ENCODE measurements at places on chromosomes 4 and X.

GRCh38 chr4:76950052-76950955 is 752 bp downstream of the SEPTIN11 start:
- DNase-seq: peak; percentile 58

- no peak for DNase-seq
These were observed 13.6 kb downstream of the LIMCH1 start for GRCh38 chr4:41551536-41551935.

DNA sequence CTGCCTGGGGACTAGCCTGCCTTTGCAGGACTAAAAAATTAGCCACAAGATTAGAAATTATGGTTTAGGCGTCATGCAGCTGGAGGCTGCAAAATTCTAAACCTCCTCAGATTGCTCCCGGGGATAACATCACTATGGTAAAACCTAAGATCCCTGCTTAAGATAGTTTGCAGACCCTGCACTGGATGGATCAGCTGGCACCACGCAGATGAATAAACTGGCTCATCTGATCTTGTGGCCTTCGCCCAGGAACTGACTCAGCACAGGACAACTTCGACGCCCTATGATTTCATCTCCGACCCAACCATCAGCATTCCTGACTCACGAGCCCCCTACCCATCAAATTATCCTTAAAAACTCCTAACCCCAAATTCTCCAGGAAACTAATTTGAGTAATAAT is 482.4 kb downstream of the SPRY1 start:
- DNase-seq: no peak

- no peak for DNase-seq
These were observed 497.1 kb upstream of the TENM3 start for GRCh38 chr4:181745933-181746625.

- DNase-seq: no peak
These were observed 27.9 kb upstream of the NDNF start for GRCh38 chr4:121100093-121100775.

- DNase-seq: no peak
These were observed 500.6 kb downstream of the SPOCK3 start for GRCh38 chr4:166733686-166734085.

- no peak for DNase-seq
These were observed 162.8 kb upstream of the POU3F4 start for GRCh38 chrX:83345298-83345697.

DNA sequence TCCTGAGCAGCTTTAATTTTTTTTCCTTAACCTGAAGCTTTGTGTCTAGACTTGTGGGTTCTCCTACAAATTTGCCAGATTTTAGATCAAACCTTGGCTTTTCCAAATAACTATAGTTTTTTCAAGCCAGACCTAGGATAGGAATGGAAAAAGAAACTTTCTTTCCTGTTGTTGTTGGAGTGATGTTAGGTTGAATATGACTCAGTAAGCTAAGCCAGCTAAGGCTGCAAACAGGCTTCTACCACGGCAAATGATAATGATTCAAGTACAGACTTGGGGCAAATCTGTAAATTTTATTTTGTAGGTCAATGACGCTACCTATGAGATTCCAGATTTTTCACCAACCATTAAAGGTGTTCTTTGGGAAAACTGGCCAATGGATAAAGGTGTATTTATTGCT is 45.6 kb downstream of the WDR19 start:
- DNase-seq: no peak

DNA sequence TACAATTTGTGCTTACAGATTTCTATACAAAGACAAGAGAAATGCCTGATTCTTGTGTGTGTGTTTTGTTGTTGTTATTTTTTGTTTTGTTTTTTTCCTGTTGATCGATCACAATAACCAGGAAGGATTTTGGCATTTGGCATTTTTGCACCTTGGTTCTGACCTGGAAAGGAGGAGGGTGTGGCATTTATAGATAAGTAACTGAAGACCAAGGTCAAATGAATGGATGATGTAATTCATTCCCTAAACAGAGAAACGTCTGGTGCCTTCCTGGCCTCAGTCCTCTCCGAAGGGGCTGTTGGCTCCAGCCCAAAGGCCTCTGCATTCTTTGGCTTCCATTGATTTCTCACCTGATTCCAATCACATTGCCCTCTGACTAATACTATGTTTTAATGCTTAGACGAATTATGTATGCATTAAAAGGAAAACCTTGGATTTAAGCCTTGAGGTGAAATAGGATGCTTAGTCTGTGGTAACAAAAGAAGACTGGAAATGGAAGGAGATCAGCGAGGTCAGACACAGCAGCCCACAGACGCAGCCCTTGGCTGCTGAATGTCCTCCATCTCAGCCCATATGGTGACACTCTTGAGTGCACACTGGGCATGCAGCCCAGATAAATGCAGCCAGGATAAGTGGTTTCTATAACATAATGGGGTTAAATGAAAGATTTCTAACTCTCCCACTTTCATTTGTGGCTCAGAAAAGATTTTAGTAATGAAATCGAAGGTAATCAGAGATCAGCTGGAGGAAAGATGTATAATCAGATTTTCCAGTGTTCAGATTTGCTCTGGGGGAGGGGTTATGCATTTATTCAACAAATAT is 60.5 kb upstream of the TRIM2 start:
- no peak for DNase-seq

DNA sequence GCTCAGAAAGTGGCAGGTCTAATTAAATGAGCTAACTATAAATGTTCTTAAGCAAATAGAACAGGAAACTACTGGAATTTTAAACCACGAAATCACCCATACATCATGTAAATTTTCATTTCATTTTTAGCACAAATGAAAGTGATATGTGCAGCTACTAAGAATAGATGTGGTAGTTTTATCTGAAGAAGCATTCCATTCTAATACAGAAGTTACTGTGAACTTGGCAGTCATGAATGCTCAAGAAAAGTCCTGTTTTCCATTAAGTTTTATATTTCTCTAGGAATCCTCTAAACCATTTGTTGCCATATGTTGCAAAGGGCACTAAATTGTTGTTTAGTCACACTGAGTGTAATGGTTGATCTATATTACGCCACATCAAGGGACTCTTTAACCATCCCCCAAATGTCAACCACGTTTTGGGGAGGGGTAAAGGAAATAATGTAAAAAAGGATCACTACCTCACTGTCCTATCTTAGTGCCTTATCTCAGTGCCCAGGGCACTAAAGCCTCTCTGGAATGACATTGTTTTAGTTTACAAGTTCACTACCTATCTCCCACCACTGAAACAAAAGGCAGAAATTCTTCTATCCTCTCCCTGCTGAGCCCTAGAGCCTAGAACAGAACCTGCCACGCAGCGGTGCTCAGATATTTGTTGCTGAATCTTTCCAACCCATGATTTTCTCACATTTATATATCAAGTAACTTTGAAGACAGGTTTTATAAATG is 118.0 kb downstream of the SHISA3 start:
- no peak for DNase-seq

DNA sequence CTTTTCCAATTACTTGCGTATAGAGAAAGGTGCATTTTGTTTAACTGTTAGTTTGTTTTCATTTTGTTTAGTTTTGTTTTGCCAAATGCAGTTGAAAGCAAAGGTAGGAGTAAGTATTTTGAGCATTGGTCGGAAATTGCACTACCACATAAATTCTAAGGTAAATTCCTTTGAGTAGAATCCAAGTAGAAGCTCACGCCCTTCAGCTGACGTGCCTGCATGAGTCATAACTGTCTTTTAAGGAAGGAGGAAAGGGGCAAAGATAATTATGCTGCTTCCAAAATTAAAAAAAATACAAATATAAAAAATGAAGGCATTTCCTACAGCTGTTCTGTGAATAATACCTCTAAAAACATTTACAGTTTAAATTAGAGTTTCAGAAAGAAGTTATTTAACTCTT is 110.2 kb upstream of the MYOZ2 start:
- DNase-seq: no peak

DNA sequence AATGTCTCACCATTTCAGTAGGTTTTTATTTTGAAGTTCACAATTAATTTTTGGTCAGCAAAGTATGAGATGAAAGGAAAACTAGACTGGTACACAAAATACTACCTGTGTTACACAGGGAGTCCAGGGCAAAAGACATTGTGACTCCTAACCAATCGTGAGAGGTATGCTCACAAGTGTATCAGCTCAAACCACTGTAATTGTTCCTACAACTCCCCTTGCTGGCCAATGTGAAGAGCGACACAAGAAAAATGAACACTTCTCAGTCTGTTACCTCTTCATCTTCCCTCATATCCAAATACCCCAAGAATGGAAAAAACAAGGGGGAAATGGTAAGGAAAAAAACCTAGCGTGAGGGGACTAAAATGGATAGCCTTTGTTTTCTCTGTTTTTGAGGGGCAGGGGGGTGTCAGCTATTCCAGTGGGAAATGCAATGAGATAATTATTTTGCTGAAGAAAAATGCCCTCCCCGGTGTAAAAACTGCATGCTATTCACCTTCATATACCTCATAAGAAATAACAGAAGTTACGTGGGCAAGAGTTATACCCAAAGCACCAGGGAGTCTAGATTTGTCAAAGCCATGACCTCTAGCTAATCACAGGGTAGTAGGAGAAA is 30.6 kb upstream of the NSUN7 start:
- no peak for DNase-seq

DNA sequence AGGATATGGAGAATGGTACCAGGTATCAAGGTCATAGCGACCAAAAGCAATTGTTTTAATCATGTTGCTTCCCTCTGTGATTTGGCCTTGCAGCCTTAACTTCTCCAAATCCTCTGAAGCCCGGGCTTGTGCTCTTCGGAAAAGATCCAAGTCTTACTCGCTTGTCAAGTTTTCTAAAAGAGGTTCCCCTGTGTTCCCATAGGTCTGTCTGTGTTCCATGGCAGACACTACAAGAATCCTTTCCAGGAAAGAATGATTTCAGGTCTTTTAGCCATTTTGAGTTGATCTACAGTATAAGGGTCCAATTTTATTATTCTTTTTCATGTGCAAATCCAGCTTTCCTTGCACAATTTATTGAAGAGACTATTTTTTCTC is 710.6 kb upstream of the DIAPH2 start:
- DNase-seq: no peak

GRCh38 chr4:78369679-78370078 is 181.9 kb upstream of the ANXA3 start:
- no peak for DNase-seq

GRCh38 chrX:74890676-74891430 is 34.4 kb downstream of the NEXMIF start:
- no peak for DNase-seq

DNA sequence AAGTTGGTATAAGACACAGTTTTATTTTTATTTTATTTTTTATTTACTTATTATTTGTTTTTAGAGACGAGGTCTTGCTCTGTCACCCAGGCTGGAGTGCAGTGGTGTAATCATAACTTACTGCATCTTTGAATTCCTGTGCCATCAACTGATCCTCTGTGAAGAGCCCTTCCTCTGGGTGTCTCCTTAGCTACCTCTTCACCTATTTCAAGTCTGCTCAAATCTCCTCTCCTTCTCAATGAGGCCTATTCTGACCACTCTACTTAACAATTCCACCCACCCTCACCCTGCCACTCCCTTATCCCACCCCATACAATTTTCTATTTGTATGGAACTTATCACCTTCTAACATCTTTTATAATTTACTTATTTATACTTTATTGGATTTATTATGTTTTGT is 183.4 kb downstream of the PPP3CA start:
- DNase-seq: no peak

DNA sequence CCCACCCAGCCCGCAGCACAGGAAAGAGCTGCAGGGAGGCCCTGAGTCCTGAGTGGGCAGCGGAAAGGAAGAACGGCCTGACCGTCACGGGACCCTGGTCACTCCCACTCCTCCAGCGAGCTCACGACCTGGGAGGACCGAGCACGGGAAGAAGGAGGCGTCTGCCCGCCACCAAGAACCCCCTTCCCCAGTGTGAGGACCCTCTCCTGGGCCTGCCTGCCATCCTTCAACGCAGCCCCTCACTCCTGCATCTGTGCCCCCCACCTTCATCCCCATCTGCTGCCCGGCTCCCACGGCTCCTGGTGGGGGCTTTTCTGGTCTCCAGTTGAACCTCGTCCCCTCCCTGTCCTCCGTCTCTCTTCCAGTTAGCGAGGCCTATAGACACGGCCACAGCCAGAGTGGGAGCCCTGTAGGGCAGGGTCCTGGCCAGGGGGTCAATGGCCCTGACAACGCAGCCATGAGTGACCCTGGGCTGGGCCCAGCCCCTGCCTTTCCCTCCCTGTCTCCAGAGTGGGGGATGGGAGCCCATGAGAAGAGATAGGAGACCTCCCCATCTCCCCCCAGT is 41.3 kb upstream of the MXD4 start:
- no peak for DNase-seq

- no peak for DNase-seq
These were observed 16.7 kb downstream of the PAGE4 start for GRCh38 chrX:49845701-49846403.

GRCh38 chrX:133594156-133594555 is 178.9 kb upstream of the GPC4 start:
- no peak for DNase-seq

DNA sequence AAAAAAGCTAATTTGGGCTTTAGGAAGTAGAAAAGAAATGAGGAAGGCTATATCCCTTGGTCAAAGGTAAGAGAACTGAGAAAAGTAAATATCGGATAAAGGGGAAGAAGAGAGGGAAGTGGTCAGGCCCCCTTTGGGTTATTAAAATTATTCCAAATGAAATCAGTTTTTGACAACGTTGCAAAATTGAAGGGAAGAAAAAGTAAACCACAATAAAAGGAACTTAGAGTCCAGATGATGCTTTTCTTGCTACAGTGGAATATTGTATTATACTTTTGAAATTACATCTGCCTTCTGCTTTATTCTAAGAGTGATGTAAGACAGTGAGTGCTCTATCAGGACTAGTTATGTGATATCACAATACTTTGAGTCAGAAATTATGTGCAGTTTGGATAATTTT is 59.4 kb upstream of the RBPJ start:
- DNase-seq: no peak

DNA sequence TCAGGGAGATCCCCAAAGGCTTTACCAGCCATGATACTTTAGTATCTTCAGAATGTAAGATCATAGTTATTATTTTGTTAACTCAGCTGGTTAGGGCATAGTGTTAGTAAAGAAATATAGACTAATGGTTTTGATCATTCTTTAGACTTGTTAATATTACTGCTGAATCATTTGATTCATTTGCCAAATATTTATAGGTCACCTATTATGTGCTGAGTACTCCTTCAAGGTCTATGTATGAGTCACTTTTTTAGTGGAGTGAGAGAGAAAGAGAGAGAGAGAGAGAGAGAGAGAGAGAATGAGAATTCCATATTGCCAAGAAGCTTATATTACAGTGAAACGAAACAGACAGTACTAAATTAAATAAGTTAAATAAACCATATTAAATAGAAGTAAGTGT is 110.3 kb downstream of the UBE2NL start:
- no peak for DNase-seq

- no peak for DNase-seq
These were observed 23.4 kb downstream of the TMEM164 start for GRCh38 chrX:110026099-110026844.

GRCh38 chr4:162475246-162475645 is 311.4 kb upstream of the FSTL5 start:
- no peak for DNase-seq

DNA sequence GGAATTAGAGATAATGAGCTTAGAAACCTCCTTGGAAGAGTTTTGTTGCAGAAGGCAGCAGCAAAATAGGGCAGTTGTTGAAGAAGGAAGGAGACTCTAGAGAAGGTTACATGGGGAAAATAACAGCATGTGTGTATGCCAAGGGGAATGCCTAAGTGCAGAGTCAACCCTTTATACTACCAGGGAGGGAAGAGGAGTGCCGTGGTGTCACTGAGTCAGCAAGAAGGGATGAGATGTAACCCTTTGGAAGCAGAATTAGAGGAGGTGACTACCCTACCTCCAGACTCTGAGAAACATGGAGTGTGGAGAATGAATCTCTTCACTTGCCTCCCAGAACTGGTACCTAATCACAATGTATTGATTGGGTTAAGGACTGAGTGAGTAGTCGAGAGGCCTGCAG is 6.7 kb upstream of the GABRE start:
- no peak for DNase-seq

All from stimulated activated CD4-positive, alpha-beta T cell treated with anti-CD3 and anti-CD28 coated beads, Interleukin-4, amount 100 ng/mL, for 4 hours (primary cell).